ENCODE measurements at places on chromosomes 11 and 22.

DNA sequence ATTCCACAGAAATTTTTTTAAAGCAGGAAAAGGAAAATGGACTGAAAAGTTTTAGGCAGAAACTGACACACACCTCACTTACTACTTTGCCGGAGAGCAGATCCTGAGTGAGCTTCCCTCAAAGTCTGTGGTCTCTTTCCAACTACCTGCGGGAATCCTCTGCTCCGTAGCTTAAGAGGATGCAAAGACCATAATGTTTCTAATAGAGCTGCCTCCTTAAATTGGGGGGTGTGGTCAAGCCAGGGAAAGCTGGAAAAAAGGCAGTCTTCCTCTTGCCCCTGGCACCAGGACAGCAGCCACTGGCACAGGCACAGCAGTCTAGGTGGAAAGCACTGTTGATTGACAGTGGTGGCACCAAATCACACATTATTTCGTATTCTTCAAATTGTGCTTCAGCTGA lies at the start of gene ETS1:
TSS of gene ETS1 (minus strand) at position 144 of the 400 bp plus-strand sequence. CDS start 14,428 bp downstream, outside the sequence.
- no peak for DNase-seq

DNA sequence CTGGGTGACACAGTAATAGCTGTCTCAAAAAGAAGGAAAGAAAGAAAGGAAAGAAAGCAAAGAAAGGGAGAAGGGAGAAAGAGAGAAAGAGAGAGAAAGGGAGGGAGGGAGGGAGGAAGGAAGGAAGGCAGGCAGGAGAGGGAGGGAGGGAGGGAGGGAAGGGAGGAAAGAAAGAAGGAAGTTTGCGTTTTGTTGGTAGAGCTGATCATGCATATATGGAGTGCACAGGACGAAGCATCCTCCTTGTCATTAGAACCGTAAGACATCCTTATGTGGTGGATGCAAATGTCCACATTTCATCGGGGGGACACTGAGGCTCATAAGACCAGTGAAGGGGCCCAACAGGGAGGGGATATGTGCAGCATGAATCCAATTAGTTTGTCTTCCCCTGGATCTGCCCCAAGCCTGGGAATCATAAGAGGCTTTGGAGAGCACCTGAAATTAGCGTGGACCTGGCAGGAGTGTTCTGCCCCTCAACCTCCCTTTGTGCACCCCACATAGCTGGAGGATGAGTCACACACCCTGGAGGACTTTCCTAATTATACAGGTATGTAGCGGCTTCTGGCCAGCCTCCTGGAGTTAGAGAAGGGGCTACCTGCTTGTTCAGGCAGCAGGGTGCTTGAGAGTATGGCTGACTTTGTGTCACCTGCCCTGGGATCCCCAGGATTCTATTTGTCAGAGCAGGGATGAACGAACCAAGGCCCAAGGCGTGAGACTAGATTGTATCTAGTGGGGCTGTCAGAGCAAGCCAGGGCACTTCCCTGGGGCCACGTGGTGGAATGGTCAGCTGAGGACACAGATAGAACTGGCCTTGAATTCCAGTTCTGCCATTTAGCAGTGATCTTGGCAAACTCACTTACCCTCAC lies 119.7 kb upstream of the CD82 start:
- DNase-seq, result no peak

GRCh38 chr11:64343767-64344559 lies 4.0 kb downstream of the CCDC88B start:
- DNase-seq, result no peak

DNA sequence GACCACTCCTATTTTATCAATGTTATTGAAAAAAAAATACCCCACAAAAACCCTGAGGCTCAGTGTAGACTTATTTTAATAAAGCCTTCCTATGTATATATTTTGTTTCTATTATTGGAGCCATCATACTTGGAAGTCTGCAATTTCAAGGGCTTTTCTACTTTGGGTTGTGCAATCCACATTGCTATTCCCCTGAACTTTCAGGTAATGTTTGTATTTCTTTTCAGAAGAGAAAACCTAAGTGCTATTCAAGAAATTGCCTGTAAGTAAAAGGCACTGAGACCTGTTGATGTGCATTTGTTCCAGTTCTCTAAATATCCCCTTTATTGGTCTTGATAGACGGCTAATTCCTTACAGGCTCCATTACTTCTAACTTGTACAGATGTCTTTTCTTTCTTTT lies 280.7 kb upstream of the RAG2 start:
- no peak for DNase-seq

- no peak for DNase-seq
These were observed 175.9 kb downstream of the NTM start for GRCh38 chr11:131546218-131546895.

DNA sequence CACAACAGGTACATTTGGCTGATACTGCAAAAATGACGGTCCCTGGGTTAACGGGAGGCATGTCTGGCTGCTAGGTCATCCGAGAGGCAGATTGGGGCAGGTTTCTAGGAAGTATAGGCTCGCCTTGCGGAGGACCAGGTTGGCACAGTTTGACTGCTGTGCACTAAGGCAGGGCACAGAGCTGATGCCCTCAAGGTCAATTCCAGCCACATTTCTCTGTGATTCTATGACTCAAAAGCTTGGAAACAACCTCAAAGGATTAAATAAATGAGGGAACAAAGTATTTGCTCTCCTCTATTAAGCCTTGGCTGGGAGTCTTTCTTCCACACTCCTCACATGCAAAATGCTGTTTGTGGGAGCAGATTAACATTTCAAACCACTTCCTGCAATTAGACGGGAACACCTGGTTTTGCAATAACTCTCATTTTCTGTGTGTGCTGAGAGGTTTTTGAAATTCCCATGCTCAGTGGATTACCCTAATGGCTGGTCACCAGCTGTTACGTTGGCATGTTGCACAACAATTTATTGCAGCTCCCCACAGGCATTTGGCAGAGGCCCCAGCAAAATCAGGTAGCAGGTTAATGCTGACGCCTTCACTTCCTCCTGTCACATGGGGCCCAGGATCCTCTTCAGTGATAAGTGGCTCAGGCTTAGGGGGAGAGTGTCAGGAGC lies 61.0 kb upstream of the PLET1 start:
- no peak for DNase-seq

DNA sequence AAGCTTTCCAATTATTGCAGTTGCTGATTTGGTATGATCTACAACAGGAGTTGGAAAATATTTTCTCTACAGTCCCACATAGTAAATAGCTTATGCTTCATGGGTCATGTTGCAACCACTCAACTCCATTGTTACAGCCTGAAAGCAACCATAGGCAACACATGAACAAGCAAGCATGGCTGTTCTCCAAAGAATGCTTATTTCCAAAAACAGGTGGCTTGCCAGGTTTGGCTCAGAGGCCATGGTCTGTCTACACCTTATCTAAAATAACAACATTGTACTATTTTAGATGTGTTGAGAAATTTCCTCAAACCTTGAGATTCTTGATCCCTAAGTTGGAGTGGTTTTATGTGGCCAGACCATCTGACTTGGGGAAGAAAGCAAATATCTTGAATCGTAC lies 153.9 kb upstream of the MPPED2 start:
- no peak for DNase-seq

DNA sequence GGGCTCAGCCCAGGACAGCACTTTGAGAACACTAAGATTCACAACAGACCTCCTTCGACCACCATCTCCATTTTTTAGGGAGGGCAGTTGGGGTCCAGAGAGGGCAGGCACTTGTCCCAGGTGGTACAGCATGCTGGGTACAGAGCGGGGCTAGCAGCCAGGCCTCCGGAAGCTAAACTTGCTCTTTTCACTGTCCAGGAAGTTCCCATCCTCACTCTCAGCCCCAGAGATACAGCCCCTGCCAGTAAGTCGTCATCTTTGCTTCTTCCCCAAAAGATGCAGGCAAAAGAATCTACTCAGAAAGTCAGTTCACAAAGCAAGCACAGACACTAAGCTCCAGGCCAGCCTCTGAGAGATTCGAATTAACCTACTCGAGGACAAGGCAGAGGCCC lies 6.7 kb upstream of the RAB3IL1 start:
- DNase-seq, result no peak

GRCh38 chr11:112582366-112582765 lies 321.7 kb upstream of the PLET1 start:
- no peak for DNase-seq

- no peak for DNase-seq
These were observed 53.6 kb upstream of the GRM5 start for GRCh38 chr11:89119426-89119825.

DNA sequence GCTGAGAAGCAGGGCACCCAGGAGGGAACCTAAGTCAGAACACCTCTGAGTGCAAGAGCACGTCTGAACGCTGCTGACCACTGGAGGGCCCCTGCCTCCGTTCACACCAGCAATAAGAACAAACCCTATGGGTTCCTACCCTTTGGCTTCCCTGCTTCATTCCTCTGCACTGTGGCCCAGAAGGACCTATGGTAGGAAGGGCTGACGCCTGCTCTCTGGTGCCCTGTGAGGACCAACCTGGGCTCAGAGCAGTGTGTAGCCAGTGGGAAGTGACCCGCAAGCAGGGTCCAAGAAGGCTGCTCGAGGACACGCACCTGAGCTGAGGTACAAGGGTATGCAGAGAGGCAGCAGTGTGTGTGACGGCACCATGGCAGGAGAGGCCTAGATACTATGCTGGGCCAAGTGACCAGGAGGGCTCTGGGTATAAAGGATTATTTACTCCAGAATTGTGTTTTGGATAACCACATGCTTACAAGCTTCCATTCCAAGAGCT lies 68.8 kb upstream of the CLTCL1 start:
- DNase-seq, result no peak

DNA sequence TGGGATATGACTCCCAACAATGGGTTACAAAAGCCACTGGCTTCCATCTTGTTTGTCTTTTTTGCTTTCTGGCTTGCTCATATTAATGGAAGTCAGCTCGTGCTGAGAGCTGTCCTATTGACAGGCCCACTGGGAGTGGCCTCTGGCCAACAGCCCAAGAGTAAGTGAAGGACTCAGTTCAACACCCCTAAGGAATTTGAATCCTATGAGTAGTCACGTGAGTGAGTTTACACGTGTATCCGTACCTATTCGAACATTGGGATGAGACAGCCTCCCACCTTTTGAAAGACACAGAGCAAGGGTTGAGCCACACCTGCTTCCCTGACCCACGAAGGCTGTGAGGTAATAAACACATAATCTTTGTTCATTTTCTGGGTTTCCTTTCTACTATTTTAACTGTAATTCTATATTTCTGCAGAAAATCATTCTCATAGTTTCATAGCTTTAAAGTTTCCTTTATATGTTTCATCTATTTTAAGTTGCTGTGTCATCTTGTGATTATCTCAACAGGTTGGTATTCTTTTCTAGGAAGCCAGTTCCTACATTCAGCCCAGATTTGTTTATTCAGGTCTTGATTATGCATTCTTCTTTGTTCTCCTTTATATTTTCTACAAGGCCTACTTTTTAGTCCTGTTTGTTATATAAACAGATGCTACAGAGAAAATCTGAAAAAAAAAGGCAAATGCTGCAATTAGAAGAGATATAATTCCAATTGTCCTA lies 802.3 kb downstream of the CNTN5 start:
- no peak for DNase-seq

GRCh38 chr11:107018219-107018901 lies at the start of gene GUCY1A2:
GUCY1A2 (minus strand) TSS chr11:107018476; CDS start chr11:107018055, 421 bp downstream.
- peak; percentile 16 for DNase-seq

DNA sequence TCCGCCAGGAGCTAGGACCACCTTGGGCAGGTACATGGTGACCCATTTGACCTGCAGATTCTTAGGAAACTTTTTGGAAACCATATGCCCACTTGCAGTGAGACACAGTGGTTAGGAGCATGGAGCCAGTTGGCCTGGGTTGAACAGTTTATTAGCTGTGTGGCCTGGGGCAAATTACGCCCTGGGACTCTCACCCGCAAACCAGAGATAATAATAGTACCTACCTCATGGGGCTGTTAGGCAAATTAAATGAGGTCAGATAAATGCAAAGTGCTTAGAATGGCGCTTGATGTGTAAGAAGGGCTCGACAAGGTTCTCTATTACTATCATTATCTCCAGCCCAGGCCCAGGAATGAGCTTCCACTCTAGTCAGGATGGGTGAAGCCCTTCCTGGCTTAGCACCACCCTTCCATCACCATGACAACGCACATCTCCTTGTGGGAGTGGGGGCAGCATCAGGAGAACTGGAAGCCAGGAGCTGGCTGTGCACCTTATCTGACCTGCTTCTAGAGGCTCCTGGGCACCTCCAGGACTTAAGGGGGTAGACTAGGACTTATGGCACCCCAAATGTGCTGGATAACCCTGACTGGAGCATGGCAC lies 5.1 kb downstream of the SYT12 start:
- no peak for DNase-seq

GRCh38 chr11:96107143-96107824 lies 183.4 kb upstream of the MTMR2 start:
- DNase-seq, result no peak

GRCh38 chr22:22745225-22746060 lies 101.0 kb downstream of the GGTLC2 start:
- DNase-seq, result no peak

DNA sequence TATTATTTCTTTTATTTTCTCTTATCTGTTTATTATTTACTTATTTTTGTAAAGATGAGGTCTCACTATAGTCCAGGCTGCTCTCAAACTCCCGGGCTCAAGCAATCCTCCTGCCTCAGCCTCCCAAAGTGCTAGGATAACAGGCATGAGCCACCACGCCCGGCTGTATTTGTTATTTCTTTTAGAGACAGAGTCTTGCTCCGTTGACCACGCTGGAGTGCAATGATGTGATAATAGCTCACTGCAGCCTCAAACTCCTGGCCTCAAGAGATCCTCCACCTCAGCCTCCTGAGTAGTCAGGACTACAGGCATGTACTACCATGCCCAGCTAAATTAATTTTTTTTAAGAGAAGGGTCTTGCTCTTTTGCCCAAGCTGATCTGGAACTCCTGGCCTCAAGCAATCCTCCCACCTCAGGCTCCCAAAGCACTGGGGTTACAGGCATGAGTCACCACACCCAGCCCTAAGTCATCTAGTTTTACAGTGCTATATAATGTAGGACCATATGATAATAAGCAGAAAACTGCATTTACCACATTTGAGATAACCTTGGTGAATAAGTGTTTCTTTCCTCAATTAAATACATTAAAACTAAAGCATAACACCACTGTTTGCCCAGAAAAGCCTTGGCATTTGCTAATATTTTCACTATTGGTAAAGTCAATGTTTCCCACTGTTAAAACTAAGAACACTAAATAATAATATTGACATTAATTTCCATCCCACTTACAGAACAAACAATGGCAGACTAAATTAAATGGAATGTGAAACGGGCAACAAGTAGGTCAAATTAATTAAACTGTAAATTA lies 127.5 kb downstream of the SIK3 start:
- no peak for DNase-seq

DNA sequence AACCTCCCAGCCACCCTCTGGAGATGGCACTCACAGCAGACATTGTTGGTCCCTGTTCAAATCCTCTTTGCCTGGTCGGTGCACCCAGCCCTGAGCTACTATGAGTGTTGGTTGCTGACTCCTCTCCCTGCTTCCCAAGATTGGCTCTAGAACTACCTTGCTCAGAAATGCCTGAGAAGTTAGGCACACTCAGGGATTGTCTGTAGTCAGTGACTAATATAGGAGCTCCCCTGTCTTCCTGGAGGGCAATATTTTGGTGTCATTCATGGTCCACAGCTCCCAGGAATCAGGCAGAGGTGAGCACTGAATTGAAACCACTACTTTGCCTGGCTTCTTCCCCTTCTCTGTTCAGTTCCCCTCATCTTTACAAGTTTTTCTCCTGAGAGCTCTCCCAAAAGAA lies 325.9 kb downstream of the MIAT start:
- no peak for DNase-seq

Data from GM12892 (cell line).